Kasumi-1 (cell line): ENCODE measurements at places on chromosomes 6 and 20.

DNA sequence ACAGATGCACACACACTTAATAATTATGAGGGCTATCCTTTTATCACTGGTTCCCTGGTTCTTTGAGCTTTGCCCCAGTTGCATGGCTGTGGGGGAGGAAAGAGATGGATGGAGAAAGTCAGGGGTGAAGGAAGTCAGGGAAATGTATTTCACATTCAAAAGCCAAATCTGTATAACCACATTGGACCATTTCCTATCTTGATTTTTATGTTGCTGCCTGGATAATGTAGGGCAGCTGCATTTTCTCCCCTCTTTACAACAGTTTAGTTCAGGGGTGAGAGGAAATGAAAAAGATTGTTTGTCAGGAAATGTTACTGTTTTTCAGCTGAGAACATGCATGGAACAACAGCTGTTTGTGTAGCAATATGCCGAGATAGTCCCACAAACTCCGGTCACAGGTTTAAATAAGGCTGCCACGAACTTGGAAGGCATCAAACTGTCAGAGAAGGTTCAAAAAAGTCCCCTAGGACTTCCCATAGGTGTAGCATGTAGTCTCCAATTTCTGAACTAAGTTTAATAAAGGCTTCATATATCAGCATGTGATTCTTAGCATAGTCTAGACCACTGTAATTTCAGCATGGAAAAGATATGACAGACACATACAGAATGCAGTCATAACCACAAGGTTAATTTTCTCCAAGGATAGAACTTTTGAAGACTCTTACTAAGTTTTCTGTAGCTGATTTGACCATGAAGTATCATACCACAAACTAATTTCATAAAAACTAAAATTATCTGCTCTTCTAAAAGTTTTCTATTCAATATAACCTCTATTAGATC is 82.1 kb upstream of the COL21A1 start:
- no peak for DNase-seq

DNA sequence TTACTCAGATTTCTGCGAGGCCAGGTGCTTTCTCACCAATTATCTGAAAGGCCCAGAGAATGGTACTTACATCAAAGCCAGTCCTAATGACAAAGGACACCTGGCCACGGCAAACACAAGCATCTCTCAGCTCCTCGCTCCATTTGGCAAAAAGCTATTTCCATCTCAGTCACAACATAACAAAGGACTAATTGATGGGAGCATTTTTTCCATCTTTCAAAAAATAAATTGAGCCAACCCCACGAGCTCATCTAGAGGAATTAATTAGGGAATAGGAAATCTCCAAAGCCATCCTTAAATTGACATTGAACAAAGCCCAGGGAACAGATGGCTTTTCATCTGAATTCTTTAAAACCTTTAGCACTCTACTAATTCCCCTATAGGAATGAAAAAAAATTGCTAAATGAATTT is 236.7 kb downstream of the HAO1 start:
- DNase-seq, result no peak

DNA sequence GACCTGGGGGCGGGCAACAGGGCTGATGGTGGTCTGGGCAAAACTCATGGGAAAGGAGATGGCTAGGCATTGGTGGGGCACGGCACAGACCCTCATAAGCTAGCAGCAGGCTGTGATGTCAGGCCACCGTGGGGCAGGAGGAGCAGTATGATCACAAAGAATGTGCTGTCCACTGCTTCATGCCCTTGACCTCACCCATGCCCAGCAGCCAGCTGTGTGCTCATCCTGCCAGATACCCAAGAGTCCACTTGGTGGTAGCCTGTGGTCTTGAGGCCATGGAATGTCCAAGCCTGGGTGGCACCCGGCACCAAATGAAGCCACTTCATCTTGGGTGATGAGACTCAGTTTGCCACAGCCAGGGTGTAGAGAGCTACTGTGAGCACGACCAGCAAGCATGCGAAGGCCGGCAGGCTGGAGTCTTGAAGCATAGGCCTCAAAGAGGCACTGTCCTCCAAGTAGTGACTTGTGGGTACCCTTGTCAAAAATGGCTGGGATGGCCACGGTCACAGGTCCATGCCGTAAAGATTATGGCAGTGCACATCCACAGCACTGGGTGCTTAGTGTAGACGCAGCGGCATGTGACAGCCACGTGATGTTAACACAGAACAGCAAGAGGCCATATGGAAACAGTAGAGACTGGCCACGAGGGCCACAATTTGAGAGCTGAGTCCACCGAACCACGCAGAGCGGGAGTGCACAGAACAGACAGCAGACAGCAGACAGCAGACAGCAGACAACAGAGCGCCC is 19.0 kb downstream of the PLAGL2 start:
- no peak for DNase-seq

- no peak for DNase-seq
Measured at GRCh38 chr6:5566718-5567117, 305.4 kb downstream of the FARS2 start.

- DNase-seq, result no peak
Measured at GRCh38 chr20:9276966-9277468, 208.1 kb downstream of the PLCB4 start.

- DNase-seq, result no peak
Measured at GRCh38 chr20:49674383-49675352, 39.0 kb downstream of the B4GALT5 start.

DNA sequence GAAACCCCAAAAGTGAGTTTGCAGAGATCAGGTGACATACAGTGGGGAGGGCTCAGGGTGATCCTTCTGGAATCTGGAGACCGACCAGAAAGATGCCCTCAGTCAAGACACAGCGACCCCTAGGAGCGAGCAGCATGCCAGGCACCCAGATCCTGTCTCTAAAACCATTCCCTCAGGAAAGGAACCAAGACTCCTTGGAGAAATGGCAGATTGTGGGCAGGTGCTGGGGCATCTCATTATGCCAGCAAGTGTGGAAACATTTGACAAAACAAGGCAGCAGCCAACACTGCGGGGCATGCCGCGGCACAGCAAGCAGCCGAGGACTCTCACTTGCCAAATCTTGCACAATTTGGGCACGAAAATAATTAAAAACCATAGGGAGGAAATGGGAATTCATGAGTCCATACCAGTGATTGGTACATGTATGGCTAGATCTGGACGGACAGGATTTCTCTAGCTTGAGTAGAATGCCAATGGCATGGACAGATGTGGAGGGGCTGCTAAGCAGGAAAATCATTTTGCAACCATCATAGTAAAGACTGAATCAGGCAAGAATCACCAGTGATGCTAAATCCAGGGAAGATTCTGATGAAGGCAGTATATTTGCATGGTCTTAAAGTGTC is 76.9 kb downstream of the GINS1 start:
- no peak for DNase-seq

- no peak for DNase-seq
Measured at GRCh38 chr6:45965007-45965406, 50.7 kb downstream of the CLIC5 start.

GRCh38 chr6:114121913-114122662 is 151.1 kb upstream of the HDAC2 start:
- DNase-seq, result no peak

- DNase-seq, result no peak
Measured at GRCh38 chr6:153944201-153944600, 94.8 kb upstream of the OPRM1 start.

DNA sequence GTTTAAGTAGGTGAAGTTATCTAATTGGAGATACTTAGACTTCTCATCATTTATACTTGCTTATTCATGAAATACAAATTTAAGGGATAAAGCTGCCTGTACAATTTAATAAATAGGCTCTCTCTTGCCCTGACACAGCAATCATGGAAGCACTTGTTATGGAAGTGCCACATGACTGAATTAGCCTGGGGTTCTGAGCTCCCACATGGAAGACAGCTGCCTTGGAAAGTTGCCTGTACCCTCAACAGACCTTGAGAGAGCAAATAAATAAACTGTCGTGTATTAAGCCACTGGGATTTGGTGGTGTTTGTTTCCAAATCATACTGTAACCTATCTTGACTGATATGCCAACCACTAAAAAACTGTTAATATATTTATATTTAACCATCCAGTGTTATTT is 87.0 kb upstream of the RSPO3 start:
- no peak for DNase-seq

DNA sequence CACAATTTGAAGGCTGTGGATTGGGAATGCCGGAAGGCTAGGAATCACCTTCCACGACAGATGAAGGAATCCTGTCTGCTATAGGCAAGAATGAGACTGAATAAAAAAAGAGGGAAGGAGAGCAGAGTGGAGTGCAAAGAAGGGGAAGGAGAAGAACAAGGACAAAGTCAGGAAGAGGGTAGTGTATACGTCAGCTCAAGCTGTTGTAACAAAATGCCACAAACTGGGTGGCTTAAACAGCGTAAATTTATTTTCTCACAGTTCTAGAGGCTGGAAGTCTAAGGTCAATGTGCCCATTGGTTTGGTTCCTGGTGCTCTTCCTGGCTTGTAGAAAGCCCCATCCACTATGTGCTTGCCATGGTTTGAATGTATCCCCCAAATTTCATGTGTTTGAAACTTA is 104.5 kb downstream of the TTLL2 start:
- DNase-seq, result no peak

GRCh38 chr20:48661575-48662455 is 166.0 kb downstream of the PREX1 start:
- DNase-seq, result no peak

GRCh38 chr6:170172825-170173256 is 118.0 kb downstream of the DLL1 start:
- no peak for DNase-seq

GRCh38 chr20:58014628-58015315 is 213.7 kb downstream of the ANKRD60 start:
- DNase-seq, result no peak
